ENCODE measurements at places on chromosomes 5 and 9.

DNA sequence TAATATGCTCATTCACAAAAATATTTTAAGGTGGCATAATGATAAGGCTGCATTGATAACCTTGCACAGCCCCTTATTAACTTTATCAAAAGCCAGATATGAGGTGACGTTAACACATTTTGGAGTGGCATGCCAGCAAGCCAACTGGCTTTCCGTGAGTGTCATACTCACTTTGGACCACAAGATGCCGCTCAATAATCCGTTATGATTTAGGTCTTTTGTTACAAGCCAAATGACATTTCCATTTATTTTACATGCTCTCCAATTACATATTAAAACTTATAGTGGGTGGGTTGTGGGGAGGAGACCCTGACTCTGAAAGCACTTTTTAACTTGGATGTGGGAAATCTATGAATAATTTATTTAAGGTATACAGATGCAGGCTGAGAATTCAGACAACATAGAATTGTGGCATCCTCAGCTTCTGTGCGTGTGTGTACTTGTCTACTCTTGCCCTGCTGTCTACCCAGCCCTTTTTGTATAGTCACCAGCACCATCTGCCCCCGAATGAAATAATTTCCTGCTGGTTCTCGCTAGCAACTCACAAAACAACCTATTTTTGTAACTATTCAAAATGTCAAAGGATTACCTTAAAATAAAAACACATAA, 305.1 kb downstream of the PSAT1 start:
- DNase-seq, result no peak

DNA sequence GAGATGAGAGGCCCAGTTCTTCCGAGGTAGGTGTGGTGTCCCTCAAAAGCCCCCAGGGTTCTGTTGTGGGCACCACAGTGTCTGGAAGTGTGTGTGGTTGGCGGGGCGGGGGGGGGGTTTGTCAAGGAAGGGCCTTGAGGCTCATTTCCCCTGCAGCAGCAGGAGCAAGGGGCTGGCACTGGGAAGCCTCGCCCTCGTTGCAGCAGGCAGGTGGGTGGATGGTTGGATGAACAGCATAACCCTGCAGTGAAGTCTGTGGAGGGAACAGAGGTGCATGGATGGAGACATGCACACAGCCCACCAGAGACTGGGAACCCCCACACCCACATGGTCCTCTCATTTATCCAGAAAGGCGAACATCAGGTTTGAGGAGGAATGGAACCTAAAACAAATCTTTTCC, 2.0 kb upstream of the SPATA31E1 start:
- no peak for DNase-seq

DNA sequence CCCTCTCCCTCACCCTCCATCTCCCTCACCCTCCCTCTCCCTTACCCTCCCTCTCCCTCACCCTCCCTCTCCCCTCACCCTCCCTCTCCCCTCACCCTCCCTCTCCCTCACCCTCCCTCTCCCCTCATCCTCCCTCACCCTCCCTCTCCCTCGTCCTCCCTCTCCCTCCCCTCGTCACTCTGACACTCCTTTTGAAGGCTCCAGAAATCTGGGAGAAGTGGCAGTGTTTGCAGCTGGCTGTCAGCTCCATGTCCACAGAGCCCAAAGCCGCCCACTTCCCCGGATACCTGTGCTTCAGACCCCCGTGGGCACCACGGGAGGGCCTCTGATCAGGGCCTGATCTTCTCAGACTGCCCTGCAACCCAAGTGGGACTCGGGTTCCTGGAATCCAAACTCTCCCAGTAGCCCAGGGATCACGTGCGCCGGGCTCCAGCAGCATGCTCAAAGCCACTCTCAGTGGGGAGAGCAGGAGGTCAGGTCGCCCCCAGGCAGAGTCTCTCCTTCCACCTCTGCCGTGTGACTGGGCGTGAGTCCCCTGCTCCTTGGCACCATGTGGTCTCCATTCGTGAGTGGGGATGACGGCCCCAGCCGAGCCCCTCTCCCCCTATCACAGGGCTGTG, 33.1 kb downstream of the DBH start:
- no peak for DNase-seq

DNA sequence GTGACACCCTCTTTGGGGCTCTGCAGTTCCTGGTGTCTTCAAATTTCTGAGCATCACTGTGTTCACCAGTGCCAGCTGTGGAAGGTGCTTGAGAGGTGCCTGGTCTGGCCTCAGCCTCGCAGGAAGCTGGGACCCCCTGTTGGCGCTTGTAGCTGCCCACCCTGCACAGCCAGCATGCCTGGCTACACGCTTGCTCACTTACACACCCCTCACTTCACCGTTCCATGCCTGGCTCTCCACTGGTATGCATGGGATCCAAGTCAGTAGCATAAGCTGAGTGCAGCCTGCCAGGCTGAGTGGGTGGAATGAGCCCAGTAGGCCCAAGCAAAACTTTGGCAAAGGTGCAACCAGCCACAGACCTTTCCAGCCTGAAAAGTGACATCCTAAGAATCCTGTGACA, 801.4 kb upstream of the PTPRD start:
- no peak for DNase-seq

GRCh38 chr5:164652276-164652660, 1146.8 kb downstream of the MAT2B start:
- DNase-seq, result no peak

- DNase-seq, result no peak
These were observed 24.4 kb downstream of the SKIC3 start for GRCh38 chr5:95530416-95530815.

GRCh38 chr5:44574678-44575077, 185.5 kb upstream of the FGF10 start:
- no peak for DNase-seq

DNA sequence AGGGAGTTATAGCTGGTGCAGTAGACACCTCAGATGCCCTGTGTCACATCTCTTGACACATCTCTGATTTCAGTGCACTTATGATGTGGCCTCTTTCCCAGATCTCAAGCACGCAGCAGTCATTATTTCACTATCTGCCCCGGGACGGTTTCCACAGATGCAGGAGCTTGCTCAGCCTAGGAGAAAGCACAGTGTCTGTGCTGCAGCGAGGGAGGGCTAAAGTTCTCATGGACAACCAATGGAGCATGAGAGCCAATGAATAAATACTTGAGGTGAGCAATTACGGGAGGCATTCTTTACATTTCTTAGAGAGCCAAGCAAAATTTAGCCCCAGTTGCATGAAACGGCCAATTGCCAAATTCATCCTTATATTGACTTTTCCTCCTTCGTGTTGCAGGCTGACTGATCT, 7.4 kb upstream of the MOB3B start:
- no peak for DNase-seq

DNA sequence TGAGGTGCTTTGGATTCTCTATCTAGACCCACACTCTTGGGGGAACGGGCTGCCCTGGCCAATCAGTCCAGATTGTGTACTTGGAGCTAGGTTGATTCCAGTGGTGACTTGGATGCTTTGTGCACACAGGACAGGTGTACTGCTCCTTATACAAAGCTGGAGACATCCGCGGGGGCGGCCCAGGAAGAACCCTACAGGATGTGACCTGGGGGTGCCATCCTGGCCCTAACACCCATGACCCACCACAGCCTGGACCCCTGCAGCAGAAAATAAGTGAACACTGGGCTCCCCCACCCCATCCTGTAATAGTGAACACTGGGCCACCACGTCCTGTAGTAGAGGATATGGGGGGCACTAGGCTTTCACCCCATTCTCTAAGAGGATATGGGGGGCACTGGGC, 12.1 kb upstream of the PLEKHG4B start:
- no peak for DNase-seq

- DNase-seq, result no peak
These were observed 28.3 kb upstream of the GAS1 start for GRCh38 chr9:86975606-86976005.

DNA sequence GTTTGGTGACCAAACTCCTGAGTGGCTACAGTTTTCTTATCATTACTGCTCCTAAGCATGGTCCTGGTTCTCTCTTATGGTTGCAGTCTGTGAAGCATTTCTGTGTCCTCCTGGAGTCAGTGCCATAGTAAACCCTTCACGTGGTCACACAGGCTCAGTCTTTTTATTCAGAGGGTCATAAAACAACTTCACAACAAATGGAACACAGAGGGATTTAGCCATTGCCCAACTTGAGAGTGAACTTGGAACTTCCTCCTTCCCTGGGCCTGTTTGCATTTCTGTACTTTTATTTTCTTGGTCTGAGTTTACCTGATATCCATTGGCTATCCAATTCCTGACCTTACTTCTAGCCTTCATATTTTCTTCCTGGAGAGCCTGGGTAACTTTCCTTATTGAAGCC, 144.9 kb downstream of the CCDC192 start:
- DNase-seq, result no peak

DNA sequence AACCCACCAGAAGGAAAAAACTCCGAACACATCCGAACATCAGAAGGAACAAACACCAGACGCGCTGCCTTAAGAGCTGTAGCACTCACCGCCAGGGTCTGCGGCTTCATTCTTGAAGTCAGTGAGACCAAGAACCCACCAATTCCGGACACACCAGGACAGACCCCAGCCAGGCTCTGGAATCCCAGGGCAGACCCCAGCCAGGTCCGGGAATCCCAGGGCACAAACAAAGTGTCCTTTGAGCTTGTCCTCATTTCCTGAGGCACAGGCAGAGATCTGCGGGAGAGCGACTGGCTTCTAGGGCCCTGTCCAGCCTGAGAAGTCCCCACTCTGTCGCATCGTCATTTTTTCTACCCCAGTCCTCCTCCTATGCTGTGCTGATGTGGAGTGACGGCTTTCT, 461.1 kb downstream of the ACTL7B start:
- DNase-seq, result no peak

- no peak for DNase-seq
These were observed 188.0 kb upstream of the PIK3R1 start for GRCh38 chr5:68027519-68027918.

DNA sequence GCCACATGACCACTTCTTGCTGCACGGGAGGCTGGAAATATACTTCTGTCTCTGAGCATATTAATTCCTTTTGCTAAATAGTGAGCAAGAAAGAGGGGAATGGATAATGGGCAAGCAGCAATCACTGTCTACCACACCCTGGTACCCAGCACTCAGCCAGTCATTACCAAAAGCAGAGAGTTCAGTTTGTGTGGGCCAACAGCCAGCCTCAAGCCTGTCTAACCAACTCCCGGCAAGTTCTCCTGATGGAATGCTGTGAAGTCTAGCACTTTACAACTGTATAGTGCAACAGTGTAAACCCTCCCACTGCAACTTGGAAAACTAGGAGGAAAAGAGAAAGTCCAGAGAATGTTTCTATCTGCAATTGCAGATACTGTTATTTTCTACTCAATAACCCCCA, 47.8 kb downstream of the PLK2 start:
- DNase-seq, result no peak

- DNase-seq, result no peak
These were observed 5.5 kb downstream of the OTULIN start for GRCh38 chr5:14669975-14670374.

- no peak for DNase-seq
These were observed 54.1 kb downstream of the FAT2 start for GRCh38 chr5:151537044-151537443.

GRCh38 chr5:132427281-132428146, 58.0 kb downstream of the SLC22A5 start:
- DNase-seq, result no peak

All from HS-27A (cell line).